ENCODE measurements at places on chromosomes 1 and 21.

DNA sequence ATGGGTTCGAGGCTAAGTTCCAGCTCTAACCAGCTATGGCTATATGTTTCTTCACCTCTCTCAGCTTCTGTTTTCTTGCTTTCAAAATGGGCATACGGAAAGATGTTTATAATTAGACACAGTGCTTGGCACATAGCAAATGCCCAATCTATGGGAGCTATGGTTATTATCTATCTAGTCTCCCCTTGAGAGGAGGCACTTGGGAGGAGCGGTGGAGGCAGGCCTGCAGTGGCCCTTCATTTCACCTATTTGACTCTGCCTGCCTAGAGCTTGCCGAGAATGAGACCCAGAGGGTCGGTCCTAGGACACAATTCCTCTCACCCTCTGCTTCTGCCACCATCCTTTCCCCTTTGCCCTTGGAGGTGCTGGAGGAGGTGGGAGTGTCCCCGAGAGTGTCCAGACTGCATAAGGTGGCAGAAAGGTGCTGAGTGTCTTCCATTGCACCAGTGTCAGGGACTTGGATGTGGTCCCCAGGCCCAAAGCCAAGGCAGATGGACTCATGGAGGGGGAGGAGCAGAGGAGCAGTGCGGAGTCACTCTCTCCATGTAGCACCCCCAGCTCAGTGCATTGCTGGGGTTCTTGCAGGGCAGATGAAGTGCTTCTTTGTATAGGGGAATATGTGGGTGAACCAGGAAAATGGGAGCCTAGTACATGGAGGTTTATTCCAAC, 9.0 kb downstream of the LGR6 start:
- no peak for DNase-seq

GRCh38 chr1:169070958-169071357, 35.5 kb upstream of the ATP1B1 start:
- no peak for DNase-seq

- no peak for DNase-seq
These were observed 26.4 kb downstream of the MEGF6 start for GRCh38 chr1:3584915-3585314.

DNA sequence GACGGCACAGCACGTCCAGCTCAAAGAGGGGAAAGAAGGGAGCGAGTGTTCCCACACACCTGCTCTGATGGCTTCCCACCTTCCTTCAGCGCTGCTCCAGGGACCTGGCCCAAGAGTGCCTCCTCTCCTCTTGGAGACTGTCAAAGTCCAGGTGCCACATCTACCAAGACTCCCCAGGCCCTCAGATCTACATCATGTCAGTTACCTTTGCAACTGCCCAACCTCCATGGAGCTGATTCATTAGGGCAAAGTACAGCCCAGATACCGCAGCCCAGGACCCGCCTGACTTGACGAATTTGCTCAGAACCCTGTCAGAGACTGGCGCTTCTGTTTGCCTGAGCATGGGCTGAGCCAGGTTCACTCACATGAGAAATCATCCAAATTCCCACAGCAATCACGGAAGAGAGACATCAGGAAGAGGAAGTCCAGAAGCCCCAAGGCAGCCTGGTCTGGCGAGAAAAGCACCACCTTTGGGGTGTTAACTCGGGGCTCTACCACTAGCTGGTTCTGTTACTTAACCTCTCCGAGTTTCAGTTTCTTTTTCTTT, at the start of gene SEC16B:
Gene SEC16B, minus strand, starts transcription at position 234 of the 547 bp plus-strand sequence. CDS start 2,077 bp downstream, outside the sequence.
- no peak for DNase-seq

DNA sequence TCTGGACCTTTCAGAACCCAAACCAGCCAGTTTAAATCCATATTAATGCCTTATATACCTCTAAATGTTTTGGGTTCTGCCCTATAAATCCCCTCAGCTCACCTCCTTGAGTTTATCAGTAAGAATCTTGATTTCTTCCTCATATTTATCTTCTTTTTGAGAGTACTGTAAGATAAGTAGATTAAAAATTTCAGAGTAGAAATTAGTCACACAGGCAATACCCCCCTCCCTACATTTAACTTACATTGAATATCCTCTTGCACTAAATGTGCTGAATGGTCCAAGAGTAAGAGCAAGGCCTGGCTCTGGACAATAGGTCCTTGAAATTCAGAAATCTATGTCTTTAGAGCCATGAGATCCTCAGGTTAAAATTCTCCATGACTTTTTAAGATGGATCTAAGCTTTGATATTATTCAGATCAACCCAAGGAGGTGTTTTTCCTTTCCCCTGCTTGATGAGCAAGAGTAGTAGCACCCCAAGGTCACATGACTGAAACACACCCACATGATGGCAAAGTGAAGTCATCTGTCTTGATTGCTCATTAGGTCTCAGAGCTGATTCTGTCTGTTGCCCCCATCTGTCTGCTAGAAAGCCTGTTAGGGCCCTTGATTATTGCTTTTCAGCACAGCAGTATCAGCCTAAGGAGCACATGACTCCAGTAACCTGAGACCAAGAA, 15.8 kb upstream of the NUP210L start:
- no peak for DNase-seq

GRCh38 chr21:36964827-36965719, 1.4 kb downstream of the HLCS start:
- no peak for DNase-seq

- DNase-seq: no peak
These were observed 26.0 kb upstream of the PDXK start for GRCh38 chr21:43692949-43693348.

DNA sequence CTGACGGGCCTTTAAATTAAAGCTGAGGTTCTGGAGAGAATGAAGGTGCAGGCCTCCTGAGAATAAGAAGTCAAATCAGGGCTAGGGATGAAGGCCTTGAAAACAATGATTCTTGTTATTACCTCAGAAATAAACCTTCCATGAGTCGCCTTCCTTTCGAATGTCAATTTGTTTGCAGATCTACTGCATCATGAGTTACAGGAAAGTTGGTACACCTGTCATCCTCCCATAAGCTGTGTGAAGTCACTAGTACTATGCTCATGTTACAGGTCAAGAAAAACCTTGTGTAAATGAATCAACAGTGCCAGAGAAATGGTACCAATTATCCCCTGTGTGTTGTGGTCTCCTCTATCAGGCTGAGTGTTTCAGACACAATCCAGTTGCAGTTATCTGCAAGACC, 281.2 kb upstream of the PLXNA2 start:
- DNase-seq: no peak

DNA sequence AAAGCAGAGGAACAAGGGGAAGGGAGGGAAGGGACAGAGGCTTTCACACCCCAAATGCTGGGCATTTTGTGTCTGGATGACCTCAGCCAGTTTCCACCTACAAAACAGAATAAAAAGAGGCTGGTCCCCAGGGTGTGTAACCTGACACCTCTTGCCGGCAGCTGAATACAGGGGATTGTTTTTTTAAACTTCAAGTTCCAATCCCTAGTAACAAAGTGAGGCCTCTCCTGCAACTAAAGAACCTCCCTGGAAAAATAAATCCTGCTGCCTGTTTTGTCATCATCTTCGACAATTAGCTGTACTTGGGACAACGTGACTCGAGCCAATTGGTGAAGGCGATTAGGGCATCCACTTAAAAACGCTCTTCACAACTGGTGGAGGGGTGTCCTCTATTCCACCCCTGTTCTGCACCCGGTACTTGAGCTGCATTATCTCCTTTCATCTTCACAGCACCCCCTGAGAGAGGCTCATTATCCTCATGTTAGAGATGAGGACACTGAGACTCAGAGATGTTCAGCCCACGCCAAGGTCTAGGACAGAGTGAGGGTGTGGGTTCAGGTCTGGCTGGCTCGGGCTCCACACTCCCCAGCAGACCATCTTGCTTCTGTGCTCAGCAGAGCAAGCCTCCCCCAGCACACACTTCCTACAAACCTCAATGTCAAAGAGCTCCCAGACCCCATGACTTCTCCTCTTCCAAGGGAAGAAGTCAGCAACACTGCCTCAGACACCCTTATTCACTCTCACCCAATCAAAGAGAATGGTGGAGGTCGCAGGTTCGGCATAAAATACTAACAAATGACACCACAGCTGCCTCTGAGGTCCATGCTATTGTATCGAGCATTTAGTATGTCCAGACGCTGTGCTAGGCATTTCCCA, 15.2 kb downstream of the ITPKB start:
- no peak for DNase-seq

GRCh38 chr1:31799196-31799894, 16.5 kb downstream of the SPOCD1 start:
- no peak for DNase-seq

DNA sequence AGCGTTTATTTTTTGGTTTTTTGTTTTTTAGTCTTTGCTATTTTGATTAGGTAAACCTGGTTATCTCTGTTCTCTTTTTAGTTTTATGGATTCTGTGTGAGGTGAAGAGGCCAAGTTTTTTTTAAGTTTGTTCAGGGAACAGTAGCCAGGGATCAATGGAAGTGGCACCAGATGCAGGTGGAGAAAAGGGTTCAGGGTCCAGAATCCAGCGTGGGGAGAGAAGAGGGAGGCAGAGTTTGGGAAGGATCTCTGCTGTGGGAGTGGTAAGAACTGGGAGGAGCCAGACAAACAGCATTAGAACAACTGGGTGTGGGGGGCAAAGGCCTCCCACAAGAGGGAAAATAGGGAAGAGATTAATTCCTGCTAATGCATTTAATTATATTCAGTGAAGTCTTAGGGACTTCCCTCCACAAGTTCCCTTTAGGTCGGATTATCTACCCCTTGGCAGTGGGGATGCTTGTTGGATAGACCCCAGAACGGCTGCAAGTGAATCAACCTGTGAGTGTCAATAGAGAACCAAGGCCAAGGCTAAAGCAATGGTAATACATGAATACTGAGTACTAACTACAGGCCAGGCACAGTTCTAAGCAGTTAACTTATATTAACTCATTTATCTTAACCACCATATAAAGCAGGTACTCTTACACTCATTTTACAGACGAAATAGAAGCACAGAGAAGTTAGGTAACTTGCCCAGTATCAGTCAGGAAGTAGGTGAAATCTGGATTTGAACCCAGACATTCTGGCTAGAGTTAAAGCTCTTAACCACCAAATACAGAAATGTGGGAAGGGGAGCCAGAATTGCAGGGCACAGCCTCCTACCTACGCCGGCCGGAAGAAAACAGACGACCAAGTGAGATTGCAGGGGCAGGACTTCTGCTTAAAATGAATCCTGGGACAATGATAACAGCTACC, 498 bp downstream of the GNAT2 start:
- no peak for DNase-seq

DNA sequence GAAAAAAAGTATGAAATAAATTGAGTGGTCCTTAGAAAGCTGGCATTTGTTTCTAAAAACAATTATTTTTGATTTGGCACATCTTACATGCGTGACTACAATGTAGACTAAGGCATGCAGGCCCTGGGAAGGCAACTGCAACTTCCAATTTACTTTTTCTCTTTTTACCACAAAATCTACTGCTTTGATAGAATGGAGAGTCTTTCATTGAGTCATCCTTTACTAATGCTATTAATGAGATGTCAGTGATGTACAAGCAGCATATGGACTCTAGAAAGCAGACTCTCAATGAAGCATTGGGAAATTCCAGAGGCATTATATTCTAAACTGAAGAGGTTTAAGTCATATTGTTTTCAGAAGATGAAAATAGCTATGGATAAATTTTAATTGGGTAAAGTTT, 29.6 kb upstream of the PRRX1 start:
- DNase-seq: no peak

GRCh38 chr1:59071289-59071688, 225.6 kb upstream of the FGGY start:
- no peak for DNase-seq

- no peak for DNase-seq
These were observed 40.0 kb downstream of the SYNJ1 start for GRCh38 chr21:32687643-32688345.

DNA sequence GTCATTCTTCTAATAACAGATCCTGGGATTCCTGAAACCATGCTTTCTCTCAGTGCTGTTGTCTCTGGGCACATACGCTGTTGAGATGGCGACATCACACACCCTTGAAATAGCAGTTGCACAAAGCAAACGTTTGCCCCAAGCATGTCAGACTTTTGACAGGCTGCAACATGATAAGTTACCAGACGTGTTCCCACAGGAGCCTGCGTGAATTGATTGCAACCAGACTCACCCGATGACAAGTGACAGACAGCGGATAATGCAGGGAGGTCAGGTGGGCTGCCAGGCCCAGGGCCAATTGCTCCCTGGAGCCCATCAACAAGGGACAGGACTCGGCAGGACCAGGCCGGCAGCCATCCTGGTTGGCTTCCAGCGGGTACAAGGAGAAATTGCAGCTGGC, 310.9 kb downstream of the SIPA1L2 start:
- DNase-seq: no peak
